Bronchial smooth muscle cell (primary cell): ENCODE measurements at places on chromosomes 2 and 18. TPM values are rescaled to one million over a fixed set of nuclear protein-coding genes. Genes with fewer than 3 reads are reported as not detected.

The GPR45 gene
- not detected in 2 replicates for total RNA-seq

The CNTNAP5 gene
- total RNA-seq, result not detected in 2 replicates

The COLEC12 gene
- total RNA-seq, result 64.0 and 144 TPM in 2 replicates

The IGFBP5 gene
- 213 and 793 TPM in 2 replicates for total RNA-seq

The SERPINB11 gene
- not detected in 2 replicates for total RNA-seq

The STAT4 gene
- total RNA-seq, result 0.60 and 0.63 TPM in 2 replicates

The GPR35 gene
- total RNA-seq, result 0.32 and 0.52 TPM in 2 replicates

The HOXD11 gene
- not detected in 2 replicates for total RNA-seq

The HDLBP gene
- 1,295 and 1,692 TPM in 2 replicates for total RNA-seq

The PXDN gene
- total RNA-seq, result 72.0 and 73.5 TPM in 2 replicates

The HRH4 gene
- total RNA-seq, result under 0.01 TPM in 1 of 2 replicates, not detected in the other

The KATNAL2 gene
- 3.8 and 9.5 TPM in 2 replicates for total RNA-seq

The CFC1 gene
- total RNA-seq, result not detected in 2 replicates

The MAIP1 gene
- total RNA-seq, result 14.0 and 21.3 TPM in 2 replicates

The MYCN gene
- total RNA-seq, result not detected in 2 replicates

The UGT1A5 gene
- total RNA-seq, result not detected in 2 replicates

The NT5DC4 gene
- not detected in 2 replicates for total RNA-seq

The SERPINB3 gene
- 0.09 TPM in 1 of 2 replicates, not detected in the other for total RNA-seq

The SLC35F6 gene
- 26.3 and 33.6 TPM in 2 replicates for total RNA-seq

The PTH2R gene
- under 0.01 TPM in 1 of 2 replicates, not detected in the other for total RNA-seq

The OTOS gene
- total RNA-seq, result not detected in 2 replicates

The FAM124B gene
- under 0.01 and 0.16 TPM in 2 replicates for total RNA-seq

The CDCA7 gene
- total RNA-seq, result 0.95 and 2.3 TPM in 2 replicates

The CDH2 gene
- total RNA-seq, result 9.8 and 10.5 TPM in 2 replicates

The GKN2 gene
- total RNA-seq, result not detected in 2 replicates

The RNMT gene
- 10.8 and 17.8 TPM in 2 replicates for total RNA-seq

The APCDD1 gene
- total RNA-seq, result not detected in 2 replicates

The DNER gene
- total RNA-seq, result 0.60 and 2.8 TPM in 2 replicates

The HK2 gene
- 16.9 and 20.6 TPM in 2 replicates for total RNA-seq

The MC4R gene
- not detected in 2 replicates for total RNA-seq
